ENCODE measurements at places on chromosomes 6 and 20.
A peak's percentile ranks its signal among the peaks of the same experiment; 100 is the strongest.

GRCh38 chr20:64188682-64189529 lies 24.7 kb downstream of the MYT1 start:
- no peak for DNase-seq

GRCh38 chr6:77425216-77425615 lies 38.1 kb downstream of the HTR1B start:
- DNase-seq, result no peak

- no peak for DNase-seq
These were observed 789.1 kb upstream of the HS3ST5 start for GRCh38 chr6:115131709-115132490.

GRCh38 chr6:91606148-91606901 lies 1019.5 kb upstream of the MAP3K7 start:
- no peak for DNase-seq

DNA sequence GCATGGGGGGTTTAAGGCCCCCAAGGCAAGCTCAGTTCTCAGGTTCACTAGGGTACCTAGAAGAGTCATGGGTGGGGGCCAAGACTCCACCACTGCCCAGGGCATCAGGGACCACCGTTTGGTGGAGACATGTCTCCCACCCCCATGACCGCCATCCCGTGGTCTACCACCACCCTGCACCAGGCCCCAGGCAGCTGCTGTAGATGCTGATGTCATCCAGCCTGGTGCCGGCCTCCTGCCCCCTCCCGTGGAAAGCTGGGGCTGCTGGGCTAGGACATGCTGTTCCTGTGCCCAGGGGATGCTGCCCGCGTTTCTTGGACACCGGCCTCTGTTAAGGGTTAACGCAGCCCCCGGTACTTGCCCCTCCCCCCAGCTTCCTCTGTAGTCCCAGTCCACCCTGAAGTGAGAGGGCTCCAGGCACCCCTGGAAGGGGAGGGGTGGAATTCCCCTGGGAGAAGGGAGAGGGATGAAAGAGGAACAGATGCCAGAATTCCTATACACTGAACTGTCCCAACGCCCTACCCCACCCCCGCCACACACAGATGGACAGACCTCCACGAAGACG lies 587 bp downstream of the IP6K3 start:
- peak; percentile 79 for DNase-seq

GRCh38 chr6:21437581-21437980 lies 156.0 kb upstream of the SOX4 start:
- DNase-seq, result no peak

DNA sequence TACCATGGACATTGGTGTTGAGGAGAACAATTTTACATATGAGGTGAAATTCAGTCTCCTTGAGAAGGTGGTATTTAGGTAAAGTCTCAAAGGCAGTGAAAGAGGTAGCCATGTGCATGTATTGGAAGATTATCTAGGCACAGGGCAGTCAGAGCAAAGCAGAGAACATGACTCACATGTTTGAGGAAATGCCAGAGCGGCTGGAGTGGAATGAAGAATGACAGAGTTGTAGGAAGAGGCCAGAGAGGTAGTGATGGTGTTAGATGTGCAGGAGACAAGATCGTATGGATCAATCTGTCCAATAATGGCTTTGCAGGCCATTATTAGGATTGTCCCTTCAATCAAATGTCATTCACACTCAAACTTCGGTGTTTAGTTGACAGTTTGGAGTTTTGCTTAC lies 449.4 kb upstream of the PTCHD4 start:
- DNase-seq, result no peak

DNA sequence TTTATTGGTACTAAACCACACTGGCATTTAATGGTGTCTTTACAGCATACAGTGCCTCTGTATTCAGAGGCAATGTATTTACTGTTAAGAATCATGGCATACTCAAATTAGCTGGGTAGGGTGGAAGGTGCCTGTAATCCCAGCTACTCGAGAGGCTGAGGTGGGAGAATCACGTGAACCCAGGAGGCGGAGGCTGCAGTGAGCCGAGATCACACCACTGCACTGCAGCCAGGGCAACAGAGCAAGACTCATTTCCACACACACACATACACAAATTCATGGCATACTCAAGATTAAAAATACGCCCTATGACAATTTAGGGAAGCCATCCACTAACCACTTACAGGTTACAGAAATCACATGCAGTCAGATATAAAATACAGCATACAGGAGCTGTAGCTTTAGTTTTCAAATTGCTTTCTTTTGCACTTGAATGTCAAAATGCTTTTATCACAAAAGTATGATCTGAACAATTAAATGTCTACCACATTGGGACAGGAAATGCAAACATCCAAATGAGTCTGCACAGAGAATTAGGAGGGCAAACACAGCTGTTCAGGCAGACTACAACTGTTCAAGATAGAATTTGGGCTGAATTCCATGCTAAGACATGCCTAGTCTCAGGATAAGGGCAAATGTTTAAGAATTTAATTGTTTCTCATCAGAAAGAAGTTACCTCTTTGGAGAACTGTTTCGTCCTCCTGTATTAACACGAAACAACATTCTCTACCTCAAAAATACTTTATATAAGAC lies 36.4 kb downstream of the CSNK2A1 start:
- DNase-seq, result no peak

- DNase-seq, result no peak
These were observed 23.6 kb downstream of the BNIP5 start for GRCh38 chr6:36312854-36313648.

- DNase-seq, result peak; percentile 4
These were observed 104.8 kb downstream of the PSMB1 start for GRCh38 chr6:170448317-170448716.

Data from posterior cingulate gyrus (tissue), 11 donors.